ENCODE measurements at places on chromosomes 16 and 17. TPM values are rescaled to one million over a fixed set of nuclear protein-coding genes. Genes with fewer than 3 reads are reported as not detected.

The PRRT2 gene
- 0.17 TPM for polyA plus RNA-seq

- H3K4me1 ChIP-seq: peaks cover 2% of the 10 kb centered on the region
- no peak overlapping the region for H3K27ac ChIP-seq
- no peak for DNase-seq
Measured at GRCh38 chr17:45077643-45078042, 16.5 kb downstream of the NMT1 start.

The QPRT gene
- polyA plus RNA-seq: 2.1 TPM

DNA sequence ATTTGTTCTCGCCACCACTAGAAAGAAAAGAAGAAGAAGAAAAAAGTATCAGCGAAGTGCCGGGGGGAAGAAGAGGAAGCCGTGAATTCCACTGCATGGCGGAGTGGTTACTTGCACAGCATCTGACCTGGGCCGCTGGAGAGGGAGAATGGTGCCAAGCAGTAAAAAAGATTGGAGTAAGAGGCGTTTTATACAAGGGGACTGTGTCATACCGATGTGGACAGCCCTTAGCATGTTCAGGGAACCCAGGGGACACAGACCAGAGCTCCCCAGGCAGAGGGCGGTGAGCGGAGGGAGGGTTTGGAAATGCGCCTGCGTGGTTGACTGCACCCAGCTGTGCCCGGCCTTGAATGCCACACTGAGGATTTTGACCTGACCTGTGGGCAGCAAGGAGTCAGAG, 52.8 kb downstream of the PLXDC1 start:
- H3K27me3 ChIP-seq: no peaks in the 10 kb centered on the region
- no peaks in the 10 kb centered on the region for H3K36me3 ChIP-seq
- H3K4me1 ChIP-seq: peaks cover 40% of the 10 kb centered on the region
- DNase-seq: no peak
- no peak overlapping the region for H3K4me3 ChIP-seq

- DNase-seq: no peak
- no peak overlapping the region for H3K4me3 ChIP-seq
- no peaks in the 10 kb centered on the region for H3K4me1 ChIP-seq
Measured at GRCh38 chr17:59074494-59074893, 32.2 kb downstream of the TRIM37 start.

The CLEC19A gene
- polyA plus RNA-seq: not detected

The CDH13 gene
- polyA plus RNA-seq: not detected

DNA sequence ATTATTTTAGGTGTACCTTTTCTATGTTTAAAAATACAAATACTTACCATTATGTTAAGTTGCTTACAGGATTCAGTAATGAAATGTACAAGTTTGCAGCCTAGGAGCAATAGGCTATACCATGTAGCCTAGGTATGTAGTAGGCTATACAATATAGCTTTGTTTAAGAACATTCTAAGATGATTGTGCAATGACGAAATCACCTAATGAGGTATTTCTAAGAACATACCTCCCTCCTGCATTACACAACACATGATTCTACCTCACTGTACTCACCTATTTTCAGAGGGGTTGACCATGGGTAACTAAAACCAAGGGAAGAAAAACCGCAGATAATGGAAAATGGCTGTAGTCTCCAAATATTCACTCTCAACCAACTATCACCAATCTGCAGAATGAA, 35.3 kb upstream of the TBC1D3K start:
- DNase-seq: no peak
- no peak overlapping the region for H3K27ac ChIP-seq
- H3K27me3 ChIP-seq: no peaks in the 10 kb centered on the region
- H3K36me3 ChIP-seq: no peaks in the 10 kb centered on the region

The TBC1D3 gene
- not detected for polyA plus RNA-seq

GRCh38 chr16:48136547-48137360, 19.0 kb downstream of the ABCC12 start:
- no peaks in the 10 kb centered on the region for H3K4me1 ChIP-seq
- H3K27me3 ChIP-seq: no peaks in the 10 kb centered on the region
- no peak overlapping the region for H3K4me3 ChIP-seq
- no peak overlapping the region for H3K27ac ChIP-seq
- H3K36me3 ChIP-seq: no peaks in the 10 kb centered on the region

GRCh38 chr16:79050063-79050462, 550.5 kb downstream of the MAF start:
- H3K36me3 ChIP-seq: no peaks in the 10 kb centered on the region
- no peak for DNase-seq
- H3K4me1 ChIP-seq: no peaks in the 10 kb centered on the region
- H3K27me3 ChIP-seq: no peaks in the 10 kb centered on the region

DNA sequence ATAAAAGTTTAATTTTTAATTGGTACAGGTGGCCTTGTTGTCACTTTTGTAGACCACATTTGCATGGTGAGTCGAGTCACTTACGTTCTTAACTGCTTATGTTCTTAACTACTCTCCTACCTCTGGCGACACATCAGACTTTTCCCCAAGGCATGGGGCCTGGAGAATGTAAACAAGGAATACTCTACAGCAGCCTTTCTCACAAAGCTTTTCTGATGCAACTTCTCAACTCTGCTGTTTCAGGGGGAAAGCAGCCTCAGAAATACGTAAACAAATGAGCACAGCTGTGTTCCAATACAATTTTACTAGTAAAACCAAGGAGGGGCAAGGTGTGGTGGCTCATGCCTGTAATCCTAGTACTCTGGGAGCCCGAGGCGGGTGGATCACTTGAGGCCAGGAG, 6.9 kb downstream of the KARS1 start:
- H3K36me3 ChIP-seq: peaks cover 86% of the 10 kb centered on the region
- H3K4me3 ChIP-seq: no peak overlapping the region
- H3K4me1 ChIP-seq: peaks cover 18% of the 10 kb centered on the region
- H3K27ac ChIP-seq: no peak overlapping the region
- DNase-seq: no peak

GRCh38 chr16:15450624-15451023, 16.2 kb downstream of the BMERB1 start:
- no peaks in the 10 kb centered on the region for H3K27me3 ChIP-seq
- DNase-seq: no peak
- H3K27ac ChIP-seq: no peak overlapping the region

- H3K4me3 ChIP-seq: peak within 1 kb of the TSS; percentile 79
- H3K4me1 ChIP-seq: peaks cover 49% of the 10 kb centered on the region
- no peaks in the 10 kb centered on the region for H3K27me3 ChIP-seq
Measured at GRCh38 chr17:50150354-50151040, at the start of gene PPP1R9B. Gene PPP1R9B (minus strand): TSS chr17:50150677. CDS start chr17:50150513, 164 bp downstream.

GRCh38 chr17:63309021-63309420, 137.1 kb downstream of the CYB561 start:
- no peak overlapping the region for H3K27ac ChIP-seq
- H3K36me3 ChIP-seq: no peaks in the 10 kb centered on the region
- DNase-seq: no peak

DNA sequence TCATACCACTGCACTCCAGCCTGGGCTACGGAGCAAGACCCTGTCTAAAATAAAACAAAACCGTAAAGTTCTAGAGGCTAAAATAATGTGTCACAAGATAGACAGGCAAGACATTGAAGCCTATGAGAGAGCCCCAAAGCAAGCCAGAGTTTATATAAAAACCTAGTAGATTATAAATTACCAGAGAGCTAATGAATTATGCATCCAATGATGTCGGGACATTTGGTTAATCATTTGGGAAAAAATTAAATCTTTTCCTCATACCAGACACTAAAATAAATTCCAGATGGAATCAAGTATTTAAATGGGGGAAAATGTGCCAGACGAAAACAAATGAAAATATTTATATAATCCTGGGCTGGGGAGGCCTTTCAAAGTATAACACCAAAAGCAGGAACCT, 24.2 kb downstream of the CCDC40 start:
- no peak for DNase-seq
- no peaks in the 10 kb centered on the region for H3K4me1 ChIP-seq
- no peak overlapping the region for H3K27ac ChIP-seq
- H3K27me3 ChIP-seq: no peaks in the 10 kb centered on the region
- H3K4me3 ChIP-seq: no peak overlapping the region

The TIGD7 gene
- 6.2 TPM for polyA plus RNA-seq

GRCh38 chr16:576823-577201, 7.0 kb downstream of the PIGQ start:
- H3K36me3 ChIP-seq: peaks cover 3% of the 10 kb centered on the region
- DNase-seq: no peak
- H3K4me3 ChIP-seq: no peak overlapping the region
- H3K4me1 ChIP-seq: peaks cover 3% of the 10 kb centered on the region
- no peaks in the 10 kb centered on the region for H3K27me3 ChIP-seq

The ENDOV gene
- 6.9 TPM for polyA plus RNA-seq

The PMFBP1 gene
- not detected for polyA plus RNA-seq

The KRT9 gene
- not detected for polyA plus RNA-seq

The CACNG1 gene
- polyA plus RNA-seq: not detected

- peaks cover 14% of the 10 kb centered on the region for H3K4me1 ChIP-seq
- H3K36me3 ChIP-seq: peaks cover 4% of the 10 kb centered on the region
- H3K4me3 ChIP-seq: peak overlapping the region; percentile 46
Measured at GRCh38 chr16:46583036-46583435, 38.1 kb downstream of the SHCBP1 start.

GRCh38 chr17:72173499-72174116, 52.8 kb downstream of the SOX9 start:
- DNase-seq: no peak
- H3K4me1 ChIP-seq: no peaks in the 10 kb centered on the region
- H3K27me3 ChIP-seq: no peaks in the 10 kb centered on the region
- H3K36me3 ChIP-seq: no peaks in the 10 kb centered on the region
- H3K4me3 ChIP-seq: no peak overlapping the region

The GLTPD2 gene
- not detected for polyA plus RNA-seq

All from CD4-positive, CD25-positive, alpha-beta regulatory T cell (primary cell).